Foreskin fibroblast (primary cell): ENCODE measurements at places on chromosomes 12 and 14.
A peak's percentile ranks its signal among the peaks of the same experiment; 100 is the strongest.

DNA sequence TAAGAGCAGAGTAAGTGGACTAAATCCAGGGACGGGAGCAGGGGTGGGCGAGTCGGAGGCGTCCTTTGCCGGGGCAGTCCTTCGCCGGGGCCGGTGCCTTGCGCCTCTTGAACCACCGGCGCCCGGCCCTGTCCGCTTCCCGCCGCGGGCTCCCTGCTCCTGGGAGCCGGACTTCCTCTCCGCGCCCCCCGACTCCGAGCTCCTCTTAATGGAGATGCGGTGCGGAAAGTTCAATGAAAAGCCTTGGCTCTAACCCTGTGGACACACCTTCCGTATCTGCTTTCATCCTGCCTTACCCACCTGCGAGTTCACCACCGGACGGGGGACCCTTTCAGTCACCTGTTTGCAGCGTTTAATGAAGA is 412 bp downstream of the FGFR1OP2 start:
- DNase-seq = peak; percentile 10

DNA sequence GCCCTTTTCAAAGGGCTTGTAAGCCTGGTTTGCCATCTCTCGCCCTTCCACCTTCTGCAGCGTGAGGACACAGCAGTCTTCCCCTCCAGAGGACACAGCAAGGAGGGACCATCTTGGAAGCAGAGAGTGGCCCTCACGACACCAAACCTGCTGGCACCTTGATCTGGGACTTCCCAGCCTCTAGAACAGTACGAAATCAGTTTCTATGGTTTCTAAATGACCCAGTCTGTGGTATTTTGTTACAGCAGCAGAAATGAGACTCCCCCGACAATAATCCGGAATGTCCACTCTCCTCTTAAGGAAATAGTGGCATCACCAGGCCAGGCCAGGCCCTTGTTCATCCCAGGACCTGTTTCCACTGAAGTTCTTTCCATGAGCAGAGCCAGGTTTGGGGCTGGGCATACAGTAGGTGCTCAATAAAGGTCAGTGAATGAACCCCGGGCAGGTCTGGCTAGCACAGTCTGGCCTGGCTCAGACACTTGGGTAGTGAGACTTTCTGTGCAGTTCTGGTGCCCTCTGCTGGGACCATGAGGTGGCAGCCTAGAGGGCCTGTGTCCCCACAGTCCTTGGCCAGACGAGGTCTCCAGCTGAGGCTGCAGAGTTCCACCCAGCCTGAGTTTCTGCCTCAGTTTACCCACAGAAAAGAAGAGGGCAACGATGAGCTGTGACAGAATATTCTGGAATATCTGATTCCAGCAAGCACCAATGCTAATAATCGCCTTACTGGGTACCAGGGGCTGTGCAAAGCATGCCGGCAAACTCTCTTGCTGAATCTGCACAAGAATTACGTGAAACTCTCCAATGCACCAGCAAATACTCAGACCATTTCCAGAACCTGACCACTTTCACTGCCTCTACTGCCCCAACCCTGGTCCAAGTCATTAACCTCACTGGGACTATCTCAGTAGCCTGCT is 14.0 kb downstream of the ABCB9 start:
- peak; percentile 89 for DNase-seq

DNA sequence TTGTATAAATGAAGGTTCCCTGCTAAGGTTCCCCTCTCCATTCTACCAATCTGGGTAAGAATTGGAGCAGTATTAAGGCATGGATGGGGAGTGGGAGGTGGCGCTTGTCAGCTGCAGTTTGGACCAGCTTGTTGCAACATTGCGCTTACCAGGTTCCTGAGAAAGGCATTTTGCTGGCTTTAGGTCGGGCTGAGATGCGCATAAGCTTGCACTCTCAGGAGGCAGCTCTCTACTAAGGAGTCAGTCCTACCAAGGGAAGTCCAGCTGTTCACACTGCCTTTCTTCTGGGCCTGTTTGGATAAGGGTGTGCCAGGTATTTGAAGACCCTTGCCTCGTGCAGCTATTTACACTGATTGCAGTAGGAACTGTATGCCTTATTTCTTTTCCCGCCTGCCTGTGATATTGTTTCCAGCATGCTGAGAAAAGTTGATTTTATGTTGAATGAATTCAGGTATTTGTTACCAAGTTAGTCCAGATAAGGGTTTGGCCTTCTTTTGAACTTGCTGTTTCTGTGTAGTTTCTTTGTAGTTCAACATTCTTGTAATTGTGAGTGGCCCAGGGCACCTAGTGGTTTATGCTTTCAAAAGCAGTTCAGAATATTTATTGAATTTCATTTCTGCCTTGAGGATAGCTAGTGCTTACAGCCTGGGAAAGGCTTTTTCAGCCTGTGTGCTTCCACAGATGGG is 2.6 kb downstream of the MLEC start:
- DNase-seq = no peak

DNA sequence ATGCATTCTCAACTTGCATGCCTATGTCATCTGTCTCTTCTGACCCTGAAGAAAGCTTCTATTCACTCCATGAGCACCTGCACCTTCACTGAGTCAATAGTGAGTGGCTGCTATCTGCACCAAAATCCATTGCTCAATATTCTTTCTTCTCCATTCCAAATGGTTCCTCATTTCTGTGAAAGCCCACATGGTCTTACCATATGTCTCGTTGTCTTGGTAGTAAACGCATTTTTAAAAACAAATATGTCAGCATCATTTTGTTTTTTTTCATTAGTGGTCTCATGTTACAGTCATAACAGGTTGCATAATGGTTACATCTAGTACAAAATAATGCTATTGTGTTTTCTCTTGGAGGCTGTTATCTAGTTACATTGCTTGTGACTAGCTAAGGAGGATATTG is 106.9 kb upstream of the CPM start:
- DNase-seq = no peak

GRCh38 chr12:91225316-91225715 is 42.7 kb upstream of the DCN start:
- peak; percentile 74 for DNase-seq

DNA sequence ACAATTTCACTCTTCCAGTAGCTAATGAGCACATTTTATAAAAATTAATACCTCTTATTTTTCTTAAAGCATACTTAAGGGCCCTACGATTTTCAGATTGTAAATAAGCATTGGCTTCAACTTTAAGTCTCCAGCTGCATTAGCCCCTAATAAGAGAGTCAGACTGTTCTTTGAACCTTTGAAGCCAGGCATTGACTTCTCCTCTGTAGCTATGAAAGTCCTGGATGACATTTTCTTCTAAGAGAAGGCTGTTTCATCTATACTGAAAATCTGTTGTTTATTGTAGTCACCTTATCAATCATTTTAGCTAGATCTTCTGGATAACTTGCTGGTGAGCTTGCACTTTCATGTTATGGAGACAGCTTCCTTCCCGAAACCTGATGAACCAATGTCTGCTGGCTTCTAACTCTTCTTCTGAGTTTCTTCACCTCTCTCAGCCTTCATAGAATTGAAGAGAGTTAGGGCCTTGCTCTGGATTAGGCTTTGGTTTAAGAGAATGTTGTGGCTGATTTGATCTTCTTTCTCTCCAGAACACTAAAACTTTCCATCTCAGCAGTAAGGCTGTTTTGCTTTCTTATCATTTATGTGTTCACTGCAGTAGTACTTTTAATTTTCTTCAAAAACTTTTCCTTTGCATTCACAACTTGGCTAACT is 377.1 kb upstream of the RGS6 start:
- DNase-seq = no peak

DNA sequence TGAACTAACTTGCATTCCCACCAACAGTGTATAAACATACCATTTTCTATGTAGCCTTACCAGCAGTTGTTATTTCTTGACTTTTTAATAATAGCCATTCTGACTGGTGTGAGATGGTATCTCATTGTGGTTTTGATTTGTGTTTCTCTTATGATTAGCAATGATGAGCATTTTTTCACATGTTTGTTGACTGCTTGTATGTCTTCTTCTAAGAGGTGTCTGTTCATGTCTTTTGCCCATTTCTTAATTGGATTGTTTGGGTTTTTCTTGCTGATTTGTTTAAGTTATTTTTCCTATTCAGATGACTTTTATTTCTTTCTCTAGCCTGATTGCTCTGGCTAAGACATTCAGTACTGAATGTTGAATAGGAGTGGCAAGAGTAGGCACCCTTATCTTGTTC is 230.3 kb downstream of the DAD1 start:
- no peak for DNase-seq

DNA sequence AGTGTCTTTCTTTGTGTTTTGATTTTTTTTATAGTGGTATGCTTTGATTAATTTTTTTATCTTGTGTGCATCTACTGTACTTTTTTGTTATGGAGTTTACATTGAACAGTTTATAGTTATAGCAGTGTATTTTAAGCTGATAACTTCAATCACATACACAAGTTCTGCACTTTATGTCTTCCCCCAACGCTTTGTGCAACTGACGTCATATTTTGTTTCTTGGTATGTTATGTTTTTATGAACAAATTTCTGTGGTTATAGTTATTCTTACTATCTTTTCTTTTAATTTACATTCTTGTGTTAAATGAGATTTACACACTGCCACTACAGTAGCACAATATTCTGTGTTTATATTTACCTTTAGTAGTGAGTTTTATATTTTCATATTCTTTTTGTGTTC is 197.1 kb downstream of the SNAPC1 start:
- no peak for DNase-seq

DNA sequence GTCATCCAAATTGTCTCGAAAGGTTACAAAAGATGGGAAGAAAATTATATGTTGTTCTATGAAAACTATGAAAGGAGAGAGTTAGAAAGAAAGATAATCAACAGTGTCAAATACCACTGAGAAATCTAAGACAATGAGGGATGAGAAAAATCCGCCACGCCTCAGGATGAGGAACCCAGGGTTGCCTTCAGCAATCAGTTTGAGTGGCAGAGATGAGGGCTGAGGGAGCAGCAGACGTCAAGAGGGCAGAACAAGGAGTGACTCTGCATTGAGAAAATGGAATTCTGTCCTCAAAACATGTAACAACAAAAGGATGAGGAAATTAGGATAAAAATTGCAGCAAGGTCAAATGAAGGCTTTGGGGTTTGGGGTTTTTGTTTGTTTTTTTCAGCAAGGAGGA is 18.3 kb upstream of the OXA1L start:
- DNase-seq = no peak

DNA sequence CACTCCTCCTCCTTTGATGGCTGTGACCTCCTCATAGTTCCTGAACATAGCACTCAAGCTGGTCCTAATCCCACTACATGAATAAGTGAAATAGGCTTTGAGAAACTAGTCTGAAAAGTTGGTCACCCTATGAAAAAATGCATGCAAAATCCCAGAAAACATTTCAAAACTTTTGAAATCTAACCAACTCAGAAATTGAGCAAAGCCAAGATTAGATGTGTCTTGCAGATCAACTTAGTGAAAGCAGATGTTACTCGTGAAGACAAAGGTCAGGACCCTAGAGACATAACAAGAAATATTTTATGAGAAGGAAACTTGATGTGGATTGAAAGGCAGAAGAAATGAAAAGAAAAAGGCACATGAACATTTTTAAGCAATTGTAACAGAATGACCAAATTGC is 63.3 kb downstream of the TSHR start:
- no peak for DNase-seq

DNA sequence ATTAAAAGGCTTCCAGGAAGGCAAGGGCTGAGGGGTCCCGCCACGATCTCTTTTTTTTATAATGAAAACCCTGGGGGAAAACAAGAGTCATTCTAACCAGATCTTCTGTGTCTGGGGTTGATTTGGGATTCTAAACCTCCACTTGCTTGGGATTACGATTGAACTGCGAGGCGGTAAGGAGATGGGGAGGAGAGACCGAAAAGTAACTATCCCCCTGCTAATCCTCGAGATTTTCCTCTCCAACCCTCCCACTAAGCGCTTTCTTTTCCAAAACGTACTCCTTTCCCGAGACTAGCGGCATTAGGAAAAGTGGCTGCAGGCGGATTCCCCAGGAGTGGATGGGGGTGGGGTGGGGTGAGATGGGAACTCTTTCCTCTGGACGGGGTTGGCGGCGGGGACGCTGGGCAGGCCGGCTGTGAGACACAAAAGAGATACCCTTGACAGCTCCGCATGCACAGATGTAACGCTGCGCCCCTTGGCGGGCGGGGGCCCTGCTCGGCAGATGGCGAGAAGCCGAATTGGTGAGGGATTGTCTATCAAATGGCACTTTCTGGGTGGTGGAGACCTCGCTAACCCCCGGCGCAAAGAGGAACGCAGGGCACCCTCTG is 830 bp upstream of the SRRM4 start:
- DNase-seq = no peak

DNA sequence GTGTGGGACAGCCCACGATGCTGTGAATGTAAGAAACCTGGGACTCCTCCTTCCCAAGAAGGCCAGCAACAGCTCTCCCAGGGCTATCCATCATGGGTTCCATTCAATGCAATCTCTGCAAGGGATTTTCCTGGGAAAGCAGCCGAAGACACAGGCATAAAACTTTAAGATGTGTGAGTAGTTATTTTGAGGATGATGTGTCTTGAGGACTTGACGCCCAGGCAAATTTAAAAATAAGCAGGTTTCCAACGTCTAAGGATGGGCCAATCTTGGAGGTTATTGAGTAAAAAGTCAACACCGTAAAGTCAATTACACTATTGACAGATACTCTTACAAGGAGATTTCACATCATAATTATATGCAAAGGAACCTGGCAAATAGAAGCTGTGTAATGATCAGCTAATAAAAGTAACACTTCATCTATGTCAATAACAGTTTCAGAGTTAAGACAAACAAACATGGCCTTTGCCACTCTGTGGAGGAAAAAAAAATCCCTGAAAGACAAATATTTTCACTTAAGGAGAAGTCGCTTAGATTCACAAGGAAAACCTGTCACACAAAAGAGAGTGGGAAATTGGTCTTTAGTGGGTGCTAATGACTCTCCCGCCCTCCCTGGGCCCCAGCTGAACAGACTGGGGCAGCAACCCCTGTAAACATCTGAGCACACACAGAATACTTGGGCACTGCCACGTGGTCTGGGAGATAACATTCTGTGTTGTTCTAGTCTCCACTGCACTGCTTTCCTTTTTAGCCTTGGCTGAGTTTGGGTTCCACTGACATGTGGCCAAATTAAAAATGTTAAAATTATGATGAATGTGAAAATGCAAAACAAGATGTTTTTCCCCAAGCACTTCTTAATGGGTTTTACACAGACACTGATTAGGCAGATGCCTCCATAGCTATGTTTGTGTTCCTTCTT is 240.9 kb downstream of the FOXN3 start:
- no peak for DNase-seq

- no peak for DNase-seq
Measured at GRCh38 chr12:30953257-30953656, 26.7 kb downstream of the TSPAN11 start.

GRCh38 chr12:10069099-10069498 is 29.7 kb downstream of the CLEC1A start:
- peak; percentile 1 for DNase-seq

DNA sequence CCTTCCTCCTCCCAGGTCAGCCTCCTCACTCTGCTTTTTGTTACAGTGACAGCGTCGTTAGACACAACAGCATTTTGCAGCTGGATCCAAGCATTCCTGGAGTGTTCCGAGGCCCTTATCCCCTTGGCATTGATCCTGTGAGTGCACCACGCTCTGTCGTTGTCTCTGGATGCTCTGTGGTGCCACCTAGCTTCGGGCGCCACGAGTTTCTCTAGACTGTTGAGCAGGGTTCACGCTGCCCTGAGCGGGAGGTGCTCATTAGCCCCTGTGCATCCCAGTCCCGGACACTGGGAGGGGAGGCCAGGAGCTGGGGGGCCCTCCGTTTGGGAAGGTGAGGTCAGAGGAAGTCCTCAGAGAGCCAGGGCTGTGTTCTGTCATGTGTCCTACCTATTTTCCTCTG is 17.3 kb upstream of the DNAH10 start:
- DNase-seq = no peak
